Stimulated activated CD4-positive, alpha-beta T cell treated with anti-CD3 and anti-CD28 coated beads, Interleukin-12 subunit alpha, Interleukin-12 subunit beta, amount 100 ng/mL, for 48 hours (primary cell): ENCODE measurements at places on chromosomes 2 and 18.

- no peak for DNase-seq
Measured at GRCh38 chr18:44937960-44938719, 257.5 kb downstream of the SETBP1 start.

DNA sequence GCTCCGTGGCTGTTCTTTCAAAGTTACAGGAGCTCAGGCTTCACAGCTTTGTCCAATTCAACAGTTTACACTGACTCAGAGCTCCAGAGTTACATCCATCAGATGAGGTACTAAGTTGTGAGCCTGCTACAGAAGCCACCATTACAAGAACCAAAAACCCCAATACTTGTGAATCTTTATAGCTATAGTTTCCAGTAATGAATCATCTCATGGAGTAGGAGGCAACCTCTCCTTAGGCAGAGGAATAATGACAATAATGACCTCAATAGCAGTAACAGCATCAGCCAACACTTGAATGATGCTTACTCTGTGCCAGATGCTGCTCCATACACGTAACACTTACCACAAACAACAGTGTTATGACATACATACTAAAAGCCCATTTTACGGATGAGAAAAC, 3.6 kb downstream of the ZC3H8 start:
- no peak for DNase-seq

GRCh38 chr2:44859337-44859736, 82.2 kb upstream of the SIX3 start:
- DNase-seq: no peak

DNA sequence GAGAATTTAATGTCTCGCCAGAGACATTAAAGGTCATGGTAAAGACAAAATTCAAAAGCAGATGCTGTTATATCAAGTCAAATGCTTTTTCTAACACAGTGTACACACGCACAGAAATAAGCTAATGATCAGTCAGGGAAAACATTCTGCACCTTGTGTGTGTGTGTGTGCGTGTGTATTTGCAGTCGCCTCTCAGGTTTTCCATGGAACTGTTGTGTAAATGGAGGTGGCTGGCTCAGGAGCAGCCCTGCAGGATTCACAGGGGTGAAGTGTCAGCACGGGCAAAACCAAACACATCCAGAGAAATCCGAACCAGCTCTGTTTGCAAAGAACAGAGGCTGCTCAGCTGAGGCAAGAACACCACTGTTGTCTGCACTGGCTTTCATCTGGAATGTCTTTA, 76.2 kb upstream of the YWHAQ start:
- DNase-seq: no peak

DNA sequence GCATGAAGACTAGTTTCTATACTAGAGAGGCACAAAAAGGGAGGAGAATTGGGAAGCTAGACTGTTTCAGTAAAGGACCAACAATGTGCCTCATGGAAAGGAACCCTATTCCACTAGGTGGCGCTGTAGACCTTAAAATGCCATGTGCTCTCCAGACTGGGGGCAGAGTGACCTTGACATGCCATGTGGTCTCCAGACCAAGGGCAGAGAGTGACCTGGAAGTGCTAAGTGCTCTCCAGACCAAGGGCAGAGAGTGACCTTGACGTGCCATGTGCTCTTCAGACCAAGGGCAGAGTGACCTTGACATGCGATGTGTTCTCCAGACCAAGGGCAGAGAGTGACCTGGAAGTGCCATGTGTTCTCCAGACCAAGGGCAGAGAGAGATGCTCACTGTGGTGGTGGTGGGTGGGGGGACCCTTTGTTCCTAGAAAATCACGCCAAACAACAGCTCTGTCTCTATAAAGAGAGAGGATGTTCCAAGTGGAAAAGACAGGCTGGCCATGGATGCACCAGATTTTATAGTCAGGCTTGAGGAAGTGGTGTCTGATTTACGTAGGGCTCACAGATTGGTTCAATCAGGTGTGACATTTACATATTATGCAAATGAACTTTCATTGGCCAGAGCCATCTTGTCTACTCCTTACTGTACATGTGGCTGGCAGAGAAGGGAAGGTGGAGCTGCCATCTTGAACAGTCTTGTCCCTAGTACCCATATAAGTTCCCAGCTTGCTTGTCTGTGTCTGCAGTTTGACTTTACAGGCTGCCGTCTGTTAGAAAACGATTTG, 344.0 kb upstream of the DDX18 start:
- DNase-seq: no peak

DNA sequence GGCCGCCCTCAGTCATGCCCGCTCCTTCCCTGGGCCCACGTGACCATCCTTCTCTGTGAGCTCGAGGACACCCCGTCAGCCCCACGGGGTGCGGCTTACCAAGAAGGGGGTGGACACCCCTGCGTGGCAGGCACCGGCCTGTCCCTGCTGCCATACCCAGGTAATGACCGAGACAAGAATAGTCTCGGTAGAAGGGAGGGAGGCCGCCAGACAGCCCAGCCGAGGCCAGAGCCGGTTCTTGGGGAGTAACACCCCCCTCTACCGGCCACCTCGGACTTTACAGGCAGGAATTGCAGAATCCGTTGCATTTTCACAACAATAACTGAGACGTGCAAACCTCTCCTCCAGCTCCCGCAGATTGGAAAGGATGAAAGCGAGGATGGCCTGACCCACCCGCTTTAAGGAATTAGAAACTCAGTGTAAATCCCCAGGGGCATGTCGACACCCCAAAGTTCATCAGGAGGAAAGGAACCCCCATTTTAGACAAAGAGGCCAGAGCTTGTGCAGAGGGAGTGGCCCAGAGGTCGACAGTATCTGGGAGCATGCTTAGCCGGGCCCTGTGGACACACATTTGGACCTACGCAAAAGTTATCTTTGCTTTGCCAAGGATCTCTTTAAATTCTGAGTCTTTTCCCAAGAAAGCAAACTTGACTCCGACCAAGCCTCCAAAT, 60.1 kb upstream of the GLI2 start:
- peak; percentile 30 for DNase-seq

- DNase-seq: no peak
Measured at GRCh38 chr2:13066676-13067075, 349.9 kb downstream of the TRIB2 start.

DNA sequence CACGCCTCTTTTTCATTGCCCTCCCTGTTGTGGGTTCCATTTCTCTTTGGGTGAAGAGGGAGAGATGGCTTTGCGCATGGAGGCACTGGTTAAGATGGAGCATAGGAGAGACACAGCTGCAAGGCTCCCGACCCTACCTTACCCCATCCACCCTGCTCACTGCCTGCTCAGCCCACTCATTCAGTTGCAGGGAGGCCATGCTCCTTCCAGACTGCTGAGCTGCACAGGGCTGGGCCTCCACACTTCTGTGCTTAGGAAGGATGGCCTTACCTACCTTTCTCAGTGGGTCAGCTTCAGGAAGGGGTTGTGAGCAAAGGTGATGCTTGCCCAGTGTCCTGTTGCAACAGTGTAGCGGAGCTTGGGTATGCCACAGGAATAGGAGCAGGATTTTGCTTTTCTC, 127.8 kb downstream of the CTIF start:
- DNase-seq: no peak

GRCh38 chr2:104859766-104860450, 6.0 kb downstream of the POU3F3 start:
- DNase-seq: no peak

- DNase-seq: no peak
Measured at GRCh38 chr2:215907147-215907546, 106.2 kb downstream of the MREG start.
